ENCODE measurements at places on chromosomes 2 and 18.

GRCh38 chr18:13730481-13730880 is 4.0 kb downstream of the RNMT start:
- no peak for DNase-seq

DNA sequence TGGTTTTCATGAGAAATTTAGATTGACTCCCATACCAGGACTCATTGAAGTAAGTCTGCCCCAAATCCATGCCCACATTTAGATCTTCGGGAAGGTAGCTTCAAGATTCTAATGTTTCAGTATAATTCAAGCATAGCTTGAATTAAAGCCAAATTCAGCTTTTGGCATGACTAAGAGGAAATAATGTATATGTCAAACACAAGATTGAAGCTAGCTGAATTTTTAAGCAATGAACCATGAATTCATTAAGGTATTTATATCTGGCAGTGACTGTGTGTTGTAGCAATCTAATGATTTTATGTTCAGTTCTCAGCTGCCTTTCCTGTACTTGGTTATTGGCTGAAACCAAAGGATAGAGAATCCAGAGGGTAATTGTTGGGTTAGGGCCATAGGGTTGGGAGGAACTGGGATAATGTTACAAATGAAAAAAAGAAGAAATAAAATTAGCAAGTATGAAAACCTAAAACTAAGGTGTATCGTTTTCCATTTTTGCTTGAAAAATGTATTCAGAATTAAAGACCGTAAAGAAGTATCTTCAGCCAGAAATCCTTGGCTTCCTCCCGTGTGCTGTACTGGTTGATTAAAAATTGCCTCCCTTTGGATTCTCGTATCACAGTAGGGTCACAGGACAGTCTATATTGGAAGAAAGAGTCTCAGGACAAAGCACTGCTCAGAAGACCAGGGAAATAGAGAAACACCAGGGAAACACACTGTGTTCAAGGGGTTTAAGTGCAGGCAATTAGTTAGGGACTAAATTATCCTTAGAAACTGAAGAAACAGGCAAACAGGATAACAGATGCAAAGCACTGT is 119.0 kb upstream of the FN1 start:
- DNase-seq = no peak

DNA sequence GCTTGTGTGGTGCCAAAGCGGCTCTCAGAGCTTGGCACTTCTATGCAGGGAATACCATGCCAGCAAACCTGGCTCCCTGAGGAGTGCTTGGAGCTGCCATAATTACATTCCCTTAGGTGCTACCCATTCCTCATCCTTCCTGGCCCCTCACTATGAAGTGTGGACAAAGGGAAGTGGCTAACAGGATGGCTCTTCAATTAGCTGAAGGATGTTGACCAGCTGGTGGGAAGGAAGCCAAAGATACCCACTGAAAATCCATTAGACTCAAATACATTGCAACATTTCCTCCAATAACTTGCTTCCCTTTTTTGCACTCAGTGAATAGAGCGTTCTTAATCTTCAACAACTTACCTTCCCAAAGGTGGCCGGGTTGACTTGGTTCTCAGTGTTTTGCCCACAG is 8.5 kb downstream of the RFX8 start:
- no peak for DNase-seq

GRCh38 chr2:113064898-113065297 is 2.9 kb upstream of the IL1F10 start:
- DNase-seq = no peak

DNA sequence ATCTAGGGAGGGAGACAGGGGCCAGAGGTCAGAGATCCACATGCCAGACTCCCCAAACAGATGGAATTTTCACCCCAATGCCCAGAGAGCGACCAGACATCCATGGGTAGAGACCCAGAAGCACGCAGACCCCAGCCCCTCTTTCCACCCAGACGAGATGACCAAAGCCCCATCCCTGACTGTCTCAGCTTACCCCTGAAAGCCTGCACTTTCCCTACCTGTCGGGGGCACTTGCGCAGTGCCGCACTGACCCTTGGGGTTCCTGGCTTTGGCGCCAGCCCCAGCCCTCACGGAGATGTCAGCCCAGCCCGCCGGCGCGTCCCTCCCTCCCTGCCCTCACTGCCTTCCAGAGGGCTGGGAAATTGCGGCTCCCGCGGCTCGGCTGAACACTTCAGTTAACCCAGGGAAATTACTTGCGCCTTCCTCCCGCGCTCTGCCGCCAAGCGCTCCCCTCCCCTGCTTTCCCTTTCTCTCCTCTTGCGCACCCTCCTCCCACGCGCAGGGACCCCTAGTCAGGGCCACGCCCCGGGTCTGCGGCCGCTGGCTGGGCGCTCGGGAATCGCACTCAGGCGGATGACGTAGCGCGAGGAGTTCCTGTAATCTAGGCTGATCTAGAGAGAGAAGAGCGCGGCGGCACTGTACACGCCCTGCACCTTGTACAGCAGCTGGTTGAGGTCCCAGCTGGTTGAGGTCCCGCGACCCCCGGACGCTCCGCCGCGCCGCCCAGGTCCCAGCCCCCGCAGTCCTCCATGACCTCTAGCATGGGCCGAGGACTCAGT is 12.0 kb downstream of the ALPG start:
- DNase-seq = peak; percentile 56

DNA sequence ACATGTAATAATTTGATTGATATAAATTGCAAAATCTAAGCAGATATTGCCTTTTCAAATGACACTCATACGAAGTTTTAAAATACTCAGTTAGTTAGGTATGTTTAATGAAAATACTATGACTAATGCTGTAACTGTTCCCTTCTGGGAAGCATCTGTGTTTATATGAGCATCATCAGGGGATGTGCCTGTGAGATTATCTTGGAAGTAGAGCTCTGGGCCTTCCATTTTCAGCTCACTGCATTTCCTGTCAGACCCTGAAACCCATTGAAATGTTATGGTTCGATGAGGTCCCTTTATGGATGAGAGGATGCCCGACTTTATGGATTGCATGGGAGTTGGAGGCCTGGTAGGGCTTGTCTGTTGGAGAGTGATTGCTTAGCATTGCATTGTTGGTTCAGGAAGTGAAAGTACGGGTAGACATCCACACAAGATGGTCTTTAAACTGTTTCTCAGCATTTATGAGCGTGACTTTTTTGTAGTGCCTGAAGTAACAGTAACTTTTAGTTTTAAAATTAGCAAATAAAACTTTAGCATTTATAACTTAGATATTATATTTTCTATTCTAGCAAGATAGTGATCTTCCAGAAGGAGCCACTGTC is 28.7 kb downstream of the ELP2 start:
- DNase-seq = no peak

DNA sequence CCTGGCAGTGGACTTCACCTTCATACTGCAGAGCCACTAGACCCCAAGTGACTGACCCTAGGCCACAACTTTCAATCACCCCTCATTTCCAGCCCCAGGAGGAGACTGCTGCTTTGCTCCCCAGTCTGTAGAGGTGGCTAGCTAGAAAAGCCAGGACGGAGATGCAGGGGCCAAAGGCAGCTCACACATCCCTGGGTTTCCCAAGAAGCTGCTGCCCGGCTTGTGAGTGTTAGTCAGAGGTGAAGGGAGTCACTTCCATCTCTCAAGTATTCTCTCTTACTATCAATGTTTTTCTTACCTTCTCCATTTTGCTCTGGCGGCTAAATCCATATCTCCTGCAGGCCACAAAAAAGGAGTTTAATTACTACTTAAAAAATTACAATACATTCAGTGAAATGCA is 36.2 kb downstream of the CCDC93 start:
- no peak for DNase-seq

GRCh38 chr18:40917056-40917455 is 1038.0 kb upstream of the PIK3C3 start:
- DNase-seq = no peak

GRCh38 chr2:151849413-151850010 is 21.3 kb upstream of the ARL5A start:
- no peak for DNase-seq

GRCh38 chr2:620004-620403 is 57.2 kb downstream of the TMEM18 start:
- DNase-seq = no peak

GRCh38 chr2:239363946-239364637 is 36.7 kb downstream of the HDAC4 start:
- DNase-seq = no peak

DNA sequence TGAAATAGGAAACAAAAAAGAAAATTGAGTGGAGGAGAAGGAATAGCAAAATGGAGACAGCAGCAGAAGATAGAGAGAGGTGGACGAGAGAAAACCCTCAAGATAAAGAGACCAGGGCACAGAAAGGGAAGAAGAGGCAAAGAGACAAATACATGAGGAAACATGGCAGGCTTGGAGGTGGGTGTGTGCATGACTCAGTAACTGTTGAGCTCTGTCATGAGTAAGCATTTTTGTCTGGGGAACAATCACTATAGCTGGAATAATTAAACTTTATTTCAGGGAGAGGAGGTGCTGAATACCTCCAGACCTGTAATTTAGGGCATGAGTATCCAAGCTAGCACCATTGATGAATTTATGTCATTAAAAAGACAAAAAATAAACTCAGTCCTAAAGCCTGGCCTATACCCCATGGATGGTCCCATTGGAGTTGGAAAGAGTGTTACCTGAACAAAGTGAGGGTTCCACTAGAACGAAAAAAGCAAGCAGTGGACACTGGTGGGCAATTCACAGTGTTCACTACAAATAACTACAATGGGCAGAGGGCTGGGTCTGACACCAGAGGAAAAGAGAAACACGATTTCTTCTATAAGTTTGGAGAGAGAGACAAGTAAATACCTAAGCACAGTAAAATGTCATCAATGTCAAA is 145.5 kb downstream of the ADCYAP1 start:
- no peak for DNase-seq

Measured in stimulated activated CD4-positive, alpha-beta T cell treated with anti-CD3 and anti-CD28 coated beads, Interleukin-15, amount 100 ng/mL, for 24 hours (primary cell).